ENCODE measurements at places on chromosomes 2 and 18.

GRCh38 chr2:232061265-232061664, 99.8 kb downstream of the DIS3L2 start:
- DNase-seq = no peak

DNA sequence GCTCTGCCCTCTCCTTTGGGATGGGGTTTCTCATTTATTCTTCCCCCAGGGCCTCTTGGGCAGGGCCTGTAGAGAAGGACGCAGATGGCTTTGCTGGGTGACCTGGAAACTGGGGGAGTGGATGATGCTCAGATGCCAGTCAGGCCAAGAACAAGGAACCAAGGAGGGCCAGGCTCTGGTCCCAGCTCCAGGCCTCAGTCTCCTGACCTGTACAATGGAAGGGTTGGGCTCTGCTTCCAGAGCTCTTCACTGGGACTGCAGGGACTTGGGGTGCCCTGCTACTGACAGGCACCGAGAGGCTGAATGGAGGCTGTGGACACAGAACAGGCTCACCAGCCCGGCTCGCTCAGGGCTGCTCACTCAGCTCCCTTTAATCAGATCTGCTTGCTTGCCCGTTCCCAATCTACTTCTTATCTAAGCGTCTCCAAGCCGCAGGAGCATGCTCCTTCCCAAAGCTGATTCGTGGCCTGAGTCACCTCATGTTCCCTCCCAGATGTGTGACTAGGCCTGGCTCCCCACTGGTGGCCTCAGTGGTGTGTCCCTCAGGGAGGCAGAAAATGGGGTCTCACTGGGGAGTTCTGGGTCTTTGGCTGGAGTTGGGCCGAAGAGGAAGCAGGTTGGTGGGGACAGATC, 82.6 kb upstream of the ODC1 start:
- no peak for DNase-seq

DNA sequence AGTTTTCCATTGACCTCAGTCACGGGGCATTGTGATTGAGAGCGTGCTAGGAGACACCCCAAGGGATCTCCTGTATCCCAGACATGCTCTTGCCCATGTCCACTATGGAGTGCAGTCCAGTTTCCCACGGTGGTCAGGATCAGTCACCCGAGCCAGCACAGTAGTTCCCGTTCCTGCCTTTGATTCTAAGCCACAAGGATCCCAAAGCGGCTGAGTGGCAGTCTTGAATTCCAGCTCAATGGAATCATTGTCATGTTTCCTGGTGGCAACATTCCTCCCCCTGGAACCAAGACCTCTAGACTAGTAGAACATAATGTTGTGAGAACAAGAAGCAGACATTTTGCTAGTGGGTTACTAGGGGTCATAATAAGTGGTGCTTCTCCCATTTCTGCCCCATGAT, 154.3 kb downstream of the SEPTIN10 start:
- DNase-seq = no peak

GRCh38 chr18:57965246-57965645, 78.8 kb upstream of the NEDD4L start:
- DNase-seq = no peak

- no peak for DNase-seq
These were observed 16.4 kb upstream of the IL1RL1 start for GRCh38 chr2:102294802-102295489.

GRCh38 chr2:27798486-27798885, 27.0 kb downstream of the MRPL33 start:
- no peak for DNase-seq

DNA sequence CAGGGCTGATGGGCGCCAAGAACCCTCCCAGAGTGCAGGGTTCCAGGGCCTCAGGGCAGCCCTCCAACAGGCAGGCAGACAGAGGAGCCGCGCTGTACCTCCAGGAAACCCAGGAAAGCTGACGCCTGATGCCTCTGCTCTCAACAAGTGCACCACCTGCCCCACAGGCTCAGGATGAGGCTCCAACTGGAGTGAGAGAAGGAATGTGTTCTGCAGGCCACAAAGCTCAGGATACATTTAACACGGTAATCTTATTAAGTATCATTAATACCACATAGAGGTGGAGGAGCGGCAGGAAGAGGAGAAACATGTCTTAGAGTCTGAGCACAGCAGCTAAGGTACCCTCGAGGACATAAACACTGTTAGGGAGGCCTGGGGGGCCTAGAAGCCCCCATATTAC, 155.9 kb upstream of the CAPN13 start:
- no peak for DNase-seq

GRCh38 chr2:187640926-187641510, 86.8 kb upstream of the TFPI start:
- DNase-seq = no peak

GRCh38 chr2:217625557-217626169, 377.1 kb downstream of the TNS1 start:
- DNase-seq = no peak

- no peak for DNase-seq
These were observed 14.2 kb upstream of the CABLES1 start for GRCh38 chr18:23121133-23121532.

GRCh38 chr18:59725142-59725541, 27.9 kb upstream of the CCBE1 start:
- DNase-seq = no peak

GRCh38 chr18:37306432-37306831, 259.2 kb downstream of the CELF4 start:
- peak; percentile 10 for DNase-seq

GRCh38 chr2:2574401-2575180, 243.5 kb upstream of the MYT1L start:
- DNase-seq = no peak

DNA sequence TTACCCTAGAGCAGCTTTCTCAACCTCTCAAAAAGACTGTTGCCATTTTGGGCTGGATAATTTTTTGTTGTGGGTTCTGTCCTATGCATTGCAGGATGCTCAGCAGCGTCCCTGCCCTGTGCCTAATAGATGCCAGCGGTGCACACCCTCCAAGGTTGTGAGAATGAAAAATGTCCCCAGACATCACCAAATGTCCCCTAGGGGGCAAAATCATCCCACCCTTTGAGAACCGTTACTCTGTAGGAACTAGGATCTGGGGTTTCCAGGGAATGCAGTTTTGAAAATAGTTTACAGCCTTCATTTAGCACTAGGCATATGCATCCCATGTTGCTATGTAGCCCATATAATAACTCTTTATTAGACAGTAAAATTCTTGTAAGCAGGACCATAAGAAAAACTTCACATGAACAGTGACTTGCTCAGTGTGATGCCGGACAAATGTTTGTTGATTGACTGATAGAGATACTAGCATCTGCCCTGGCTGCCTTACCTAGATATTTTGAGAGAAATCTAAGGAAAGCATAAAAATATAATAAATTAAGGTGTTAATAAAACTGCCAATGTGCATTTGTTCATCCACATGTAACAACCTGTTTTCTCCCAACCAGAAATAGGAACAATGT, 79.2 kb upstream of the EPC2 start:
- no peak for DNase-seq

DNA sequence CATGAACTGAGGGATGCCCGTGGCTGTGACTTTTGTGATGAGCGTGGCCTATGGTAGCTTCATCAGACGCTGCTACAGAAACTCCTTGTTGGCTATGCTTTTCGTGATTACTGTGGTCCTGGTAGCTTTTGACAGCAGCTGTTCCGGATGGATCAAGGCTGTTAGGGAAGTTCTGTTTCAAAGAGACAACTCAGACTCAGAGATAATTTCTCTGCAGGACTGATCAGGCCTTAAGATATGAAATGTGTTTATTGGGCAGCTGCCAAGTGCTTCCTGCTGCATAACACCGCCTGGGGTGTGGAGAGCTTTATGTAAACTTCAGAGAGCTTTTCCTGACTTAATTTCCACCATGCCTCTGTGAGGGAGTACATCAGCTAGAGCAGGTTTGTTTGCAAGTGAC, 243.8 kb downstream of the TSN start:
- peak; percentile 79 for DNase-seq

DNA sequence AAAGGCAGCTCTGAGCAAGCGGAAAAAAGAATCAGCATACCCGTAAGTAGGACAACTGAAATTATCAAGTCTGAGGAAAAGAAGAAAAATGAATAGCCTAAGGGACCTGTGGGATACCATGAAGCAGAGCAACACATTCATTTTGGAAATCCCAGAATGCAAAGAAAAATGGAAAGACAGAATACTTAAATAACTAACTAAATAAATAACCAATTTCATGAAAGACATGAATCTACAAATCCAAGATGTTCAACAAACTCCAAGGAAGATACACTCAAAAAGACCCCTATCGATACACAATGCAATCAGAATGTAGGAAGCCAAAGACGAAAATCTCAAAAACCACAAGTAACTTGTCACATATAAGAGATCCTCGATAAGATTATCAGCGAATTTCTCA, 117.0 kb downstream of the USP34 start:
- DNase-seq = no peak

GRCh38 chr2:60818272-60818671, 62.2 kb downstream of the PAPOLG start:
- DNase-seq = no peak

DNA sequence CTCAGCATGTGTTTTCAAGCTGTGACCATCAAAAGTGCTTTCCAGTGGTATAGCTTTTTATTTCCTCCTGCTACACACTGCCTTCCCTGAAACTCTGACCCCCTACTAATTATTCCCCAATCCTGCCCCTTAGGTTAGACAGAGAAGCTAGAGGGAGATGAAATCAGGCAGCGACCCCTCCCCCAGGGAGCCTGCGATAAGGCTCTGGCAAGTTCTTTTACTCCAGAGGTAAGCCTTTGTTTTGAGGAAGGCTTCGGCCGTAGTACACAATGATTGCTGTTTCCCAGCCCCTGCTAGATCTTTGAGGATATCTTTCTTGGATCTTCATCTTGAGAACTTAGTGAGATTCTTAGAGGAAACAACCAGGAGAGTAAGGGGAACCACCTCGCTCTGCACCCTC, 33.5 kb upstream of the NOL4 start:
- DNase-seq = no peak

DNA sequence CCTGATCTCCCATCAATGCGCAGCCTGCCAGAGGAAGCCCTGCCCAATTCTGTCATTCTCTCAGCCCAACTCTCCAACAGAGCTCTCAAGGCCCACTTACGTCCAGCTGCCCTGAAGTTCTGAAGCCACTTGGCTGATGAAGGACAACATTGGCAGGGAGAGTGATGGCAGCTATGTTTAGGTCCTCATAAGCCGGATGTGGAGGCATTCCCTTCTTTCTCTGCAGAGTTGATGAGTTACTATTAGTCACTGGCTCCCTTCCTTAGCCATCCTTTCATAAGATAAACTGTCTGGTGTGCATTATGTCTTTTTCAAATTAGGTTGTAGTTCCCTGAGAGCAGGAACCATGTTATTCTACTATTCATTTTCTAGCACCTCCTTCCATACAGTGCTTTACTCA, 22.5 kb upstream of the TACR1 start:
- no peak for DNase-seq

- DNase-seq = no peak
These were observed 17.5 kb downstream of the TRAPPC12 start for GRCh38 chr2:3396920-3397559.

GRCh38 chr2:121417826-121418225, 112.9 kb upstream of the RNU4ATAC start:
- DNase-seq = no peak

- no peak for DNase-seq
These were observed 52.6 kb upstream of the MAP4K4 start for GRCh38 chr2:101644842-101645383.

- DNase-seq = no peak
These were observed 329.0 kb downstream of the DYSF start for GRCh38 chr2:71782323-71782722.

Data from NCI-H345 (cell line).